Stimulated activated CD4-positive, alpha-beta T cell treated with anti-CD3 and anti-CD28 coated beads, Interleukin-2, amount 100 ng/mL, for 48 hours (primary cell): ENCODE measurements at places on chromosomes 4 and X.

DNA sequence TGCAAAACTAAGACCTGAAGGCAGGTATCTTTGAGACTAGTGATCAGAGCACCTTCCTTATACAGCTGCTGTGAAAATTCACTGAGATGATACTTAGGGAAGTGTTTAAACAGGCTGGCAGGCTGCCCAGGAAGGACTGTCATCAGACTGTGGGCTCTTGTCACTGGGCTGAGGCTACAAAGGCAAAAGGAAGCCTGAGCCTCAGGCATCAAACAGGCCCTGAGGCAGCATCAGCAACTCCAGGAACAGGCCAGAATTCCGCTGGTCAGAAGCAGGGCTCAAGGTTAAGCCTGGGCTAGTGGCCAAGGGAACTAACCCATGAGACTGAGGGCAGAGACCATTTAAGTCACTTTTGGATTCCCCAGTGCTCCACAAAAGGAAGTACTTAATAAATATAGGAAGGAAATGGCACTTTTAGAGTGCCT is 12.8 kb downstream of the PJA1 start:
- no peak for DNase-seq

- no peak for DNase-seq
Observed at GRCh38 chrX:39311646-39312045, 510.4 kb downstream of the MID1IP1 start.

- no peak for DNase-seq
Observed at GRCh38 chr4:110624398-110624780, 1.5 kb upstream of the PITX2 start.

DNA sequence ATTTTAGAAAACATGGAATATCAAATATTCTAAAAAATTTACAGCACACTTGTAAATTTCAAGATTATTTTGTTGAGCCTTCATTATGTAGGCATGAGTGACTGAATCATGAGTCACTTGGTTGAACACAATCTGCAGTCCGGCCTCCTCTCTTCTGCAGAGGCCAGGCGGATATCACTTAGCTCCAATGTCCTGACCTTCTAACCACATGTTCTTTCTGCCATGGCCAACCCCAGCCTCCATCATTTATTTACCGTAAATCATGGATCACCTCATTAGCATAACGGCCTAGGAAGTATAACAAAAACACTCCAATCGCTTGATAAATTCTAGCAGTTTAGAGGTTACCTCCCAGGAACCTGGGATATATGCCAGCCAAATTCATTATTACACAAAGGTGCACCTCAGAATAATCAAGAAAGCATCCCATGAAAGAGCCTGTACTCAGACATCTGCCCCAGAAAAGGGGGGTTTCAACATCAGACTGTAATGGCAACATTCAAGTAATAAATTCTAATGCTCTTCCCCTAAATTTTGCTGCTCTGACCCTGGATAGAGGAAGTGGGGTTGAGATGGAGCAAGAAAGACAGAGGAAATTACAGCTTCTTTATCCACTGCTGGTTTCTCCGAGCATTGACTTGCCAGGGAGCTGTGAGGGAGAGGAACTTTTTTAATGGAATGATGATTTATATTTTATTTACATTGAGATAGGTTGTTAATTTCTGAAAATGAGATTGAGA is 2153.6 kb upstream of the AGA start:
- no peak for DNase-seq

DNA sequence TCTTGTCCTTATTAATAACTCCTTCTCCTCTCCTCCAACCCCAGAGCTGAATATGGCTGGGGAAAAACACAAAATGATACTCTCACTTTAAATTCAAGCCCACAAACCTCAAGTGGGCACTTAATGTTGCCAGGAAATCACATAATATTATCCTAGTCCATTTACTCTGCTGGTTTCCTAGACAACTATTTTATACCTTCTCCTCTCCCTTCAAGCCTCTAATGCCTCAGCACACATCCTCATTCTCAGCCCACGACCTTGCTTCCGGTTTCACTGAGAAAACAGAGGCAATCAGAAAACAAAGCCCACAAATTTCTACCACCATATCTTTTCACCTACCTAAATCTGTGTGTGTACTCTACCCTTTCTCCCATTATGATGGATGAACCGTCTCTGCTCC is 12.1 kb upstream of the CLCN5 start:
- no peak for DNase-seq

DNA sequence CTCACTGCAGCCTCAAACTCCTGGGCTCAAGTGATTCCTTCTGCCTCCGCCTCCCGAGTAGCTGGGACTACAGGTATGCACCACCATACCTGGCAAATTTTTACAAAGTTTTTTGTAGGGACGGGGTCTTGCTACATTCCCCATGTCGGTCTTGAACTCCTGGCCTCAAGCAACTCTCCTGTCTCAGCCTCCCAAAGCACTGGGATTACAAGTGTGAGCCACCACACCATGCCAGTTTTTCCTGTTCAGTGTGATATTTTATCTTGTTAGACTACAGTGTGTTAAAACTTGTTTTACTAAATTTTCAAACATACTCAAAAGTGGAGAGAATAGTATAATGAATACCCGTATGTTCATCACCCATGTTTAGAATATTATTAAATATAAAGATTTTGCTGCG is 12.1 kb downstream of the HPRT1 start:
- DNase-seq: no peak

- no peak for DNase-seq
Observed at GRCh38 chrX:9379697-9380551, 84.9 kb upstream of the TBL1X start.

DNA sequence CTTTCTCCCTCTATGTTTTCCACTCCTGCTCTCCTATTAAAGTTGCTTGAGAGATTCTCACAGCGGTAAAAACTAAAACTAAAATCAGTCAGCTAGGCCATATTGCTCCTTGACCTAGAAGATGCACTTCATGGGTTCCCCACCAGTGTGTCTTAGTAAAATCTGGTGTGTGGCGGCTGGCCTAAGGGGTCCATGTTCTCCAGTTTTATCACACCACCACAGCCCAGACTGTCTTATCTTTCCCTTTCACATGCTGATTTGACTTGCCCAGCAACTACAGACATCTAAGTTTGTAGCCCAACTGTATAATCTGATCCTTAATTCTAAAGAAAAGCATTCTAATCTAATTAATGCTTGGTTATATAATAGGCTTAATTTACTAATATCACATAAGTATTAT is 68.0 kb downstream of the ATP8A1 start:
- no peak for DNase-seq

GRCh38 chrX:137194164-137194563 is 160.4 kb upstream of the GPR101 start:
- peak; percentile 26 for DNase-seq

DNA sequence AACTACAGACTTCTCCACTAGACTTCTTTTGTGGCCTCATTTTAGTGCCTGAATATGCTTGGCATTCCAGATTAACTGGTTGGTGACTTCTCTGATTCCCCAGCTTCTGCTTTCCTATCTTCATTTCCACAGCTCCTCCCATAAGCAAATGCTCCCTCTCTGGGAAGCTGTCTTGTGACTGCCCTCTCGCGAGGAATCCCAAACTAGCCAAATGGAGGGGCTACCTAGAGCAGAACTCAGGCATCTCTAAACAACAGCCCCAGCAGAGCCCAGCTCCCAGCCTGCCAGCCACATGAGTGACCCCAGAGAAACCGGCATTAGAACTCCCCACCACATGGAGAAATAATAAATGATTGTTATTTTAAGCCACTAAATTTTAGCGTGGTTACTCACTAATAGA is 7.6 kb upstream of the VEGFD start:
- no peak for DNase-seq

DNA sequence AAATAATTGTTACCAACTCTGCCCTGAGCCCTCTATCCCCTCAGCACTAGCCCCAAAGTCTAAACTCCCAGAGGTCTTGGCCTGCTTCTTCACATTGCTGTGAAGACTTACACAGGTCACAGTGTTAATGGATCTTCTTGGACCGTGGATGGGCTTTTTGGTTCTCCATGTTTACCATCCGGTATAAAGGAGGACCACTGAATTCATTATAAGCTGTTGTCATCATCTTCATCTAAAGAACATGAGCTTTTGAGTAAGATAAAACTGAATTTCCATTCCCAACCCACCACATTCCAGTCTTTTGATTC is 8.5 kb downstream of the NUDT11 start:
- DNase-seq: no peak

- peak; percentile 26 for DNase-seq
Observed at GRCh38 chr4:183722731-183723560, 63.9 kb downstream of the TRAPPC11 start.

GRCh38 chrX:134171661-134172587 is 65.1 kb upstream of the CCDC160 start:
- peak; percentile 24 for DNase-seq
